AG20443 (cell line): ENCODE measurements at places on chromosomes 5 and 9.

DNA sequence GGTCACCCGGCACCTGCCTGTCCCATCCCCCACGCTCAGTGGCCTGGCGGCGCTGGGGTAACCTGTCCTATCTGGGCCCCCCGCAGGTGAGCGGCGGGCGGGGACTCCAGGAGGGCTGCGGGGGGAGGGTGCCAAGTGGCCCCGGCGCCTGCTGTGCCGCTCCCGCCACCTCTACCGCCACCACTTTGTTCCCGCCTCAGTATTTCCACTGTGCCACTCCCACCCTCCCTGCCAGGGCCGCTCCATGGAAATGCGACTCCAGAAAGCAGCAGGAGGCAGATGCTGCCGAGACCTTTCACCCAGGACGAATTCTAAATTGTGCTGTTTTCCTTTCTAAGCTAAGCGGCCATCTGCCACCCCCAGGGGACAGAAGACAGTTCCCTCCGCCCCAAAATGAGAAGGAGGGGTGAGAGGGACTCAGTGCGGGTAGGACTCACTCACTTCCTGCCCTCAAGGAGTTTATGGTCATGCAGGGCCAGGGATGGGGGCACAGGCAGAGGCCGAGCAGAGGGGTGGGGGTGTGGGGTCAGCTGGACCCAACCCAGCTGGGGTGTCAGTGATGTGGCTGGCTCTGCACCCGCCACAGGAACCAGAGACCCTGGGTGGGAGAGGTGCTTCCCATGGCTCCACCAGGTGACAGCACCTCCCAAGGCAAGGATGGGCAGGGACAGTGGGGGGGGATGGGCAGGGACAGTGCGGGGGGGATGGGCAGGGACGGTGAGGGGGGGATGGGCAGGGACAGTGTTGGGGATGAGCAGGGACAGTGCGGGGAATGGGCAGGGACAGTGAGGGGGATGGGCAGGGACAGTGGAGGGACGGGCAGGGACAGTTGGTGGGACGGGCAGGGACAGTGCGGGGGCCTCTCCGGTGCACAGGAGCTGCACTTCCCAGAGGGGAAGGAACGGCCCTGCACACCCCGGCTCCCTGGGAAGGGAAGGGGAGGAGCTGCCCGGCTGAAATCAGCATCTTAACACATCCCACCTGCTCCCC lies 17.8 kb downstream of the NOTCH1 start:
- DNase-seq = peak; percentile 77

GRCh38 chr9:126449725-126450667 lies 123.4 kb downstream of the MVB12B start:
- no peak for DNase-seq

DNA sequence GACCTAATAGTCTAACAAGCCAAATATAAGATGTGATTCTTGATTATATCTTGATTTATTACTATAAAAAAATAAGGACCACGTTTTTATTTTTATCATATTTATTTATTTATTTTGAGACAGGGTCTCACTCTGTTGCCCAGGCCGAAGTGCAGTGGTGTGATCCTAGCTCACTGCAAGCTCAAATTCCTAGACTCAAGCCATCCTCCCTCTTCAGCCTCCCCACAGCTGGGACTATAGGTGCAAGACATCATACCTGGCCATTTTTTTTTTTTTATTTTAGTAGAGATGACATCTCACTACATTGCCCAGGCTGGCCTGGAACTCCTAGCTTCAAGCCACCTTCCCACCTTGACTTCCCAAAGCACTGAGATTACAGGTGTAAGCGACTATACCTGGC lies 61.0 kb upstream of the LARP1 start:
- DNase-seq = no peak

DNA sequence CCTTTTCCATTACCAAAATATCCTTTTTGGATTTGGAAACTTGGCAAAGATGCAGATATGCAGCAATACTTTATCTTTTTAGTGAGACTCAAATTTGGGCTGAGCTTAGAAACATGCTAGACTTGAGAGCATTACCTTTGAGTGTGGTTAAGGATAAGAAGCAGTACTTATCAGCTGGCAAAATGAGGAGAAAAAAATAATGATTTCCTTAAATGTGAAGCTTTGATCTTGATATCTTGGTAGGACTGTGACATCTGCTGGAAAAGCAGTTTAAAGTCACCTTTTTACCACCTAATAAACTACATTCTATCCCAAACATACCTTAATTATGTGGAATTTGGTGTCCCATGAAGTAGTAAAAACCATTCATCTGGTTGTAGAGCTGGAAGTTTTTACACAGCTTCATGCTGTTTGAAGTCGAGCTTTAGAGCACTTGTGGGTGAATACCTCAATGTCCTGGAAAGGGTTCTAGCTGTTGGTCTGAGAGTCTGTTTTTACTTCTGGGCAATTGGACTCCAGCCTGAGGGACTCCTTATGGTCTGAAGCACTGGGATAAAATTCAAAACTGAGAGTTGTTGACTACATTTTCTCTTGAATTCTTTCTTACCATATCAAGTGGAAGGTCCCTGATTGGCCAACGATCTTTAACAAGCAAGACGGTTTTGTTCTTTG lies 53.4 kb downstream of the LRRC70 start:
- DNase-seq = no peak

DNA sequence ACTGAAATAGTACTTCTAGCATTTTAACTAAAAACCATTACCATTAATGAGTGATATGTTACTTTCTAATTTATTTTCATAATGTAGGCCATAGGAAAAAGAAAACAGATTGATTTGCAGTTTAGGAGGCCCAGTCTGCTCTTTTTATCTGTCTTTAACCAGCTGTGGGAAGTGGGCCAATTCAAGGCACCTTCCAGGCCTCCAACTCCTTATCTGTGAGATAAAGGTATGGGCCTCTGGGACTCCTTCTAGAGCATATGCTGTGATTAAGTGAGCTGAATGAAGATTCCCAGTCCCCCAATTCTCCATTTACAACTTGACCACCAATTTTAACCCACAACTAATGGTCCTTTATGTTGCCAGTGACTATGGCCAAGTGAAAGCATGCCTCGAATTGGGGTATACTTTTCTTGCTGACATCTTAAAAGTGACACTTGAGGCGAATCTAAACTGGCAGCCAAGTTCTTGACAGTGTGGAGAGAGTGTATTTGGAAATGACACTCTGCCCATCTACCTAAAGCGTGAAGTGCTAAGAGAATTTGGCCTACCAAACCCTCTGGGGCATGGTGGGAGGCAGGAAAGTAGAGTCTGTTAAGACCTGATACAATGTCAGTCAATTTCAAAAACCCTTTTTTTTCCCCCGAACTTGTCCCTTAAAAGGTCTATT lies 88.3 kb downstream of the PIK3R1 start:
- DNase-seq = no peak

GRCh38 chr9:127113191-127113972 lies 9.1 kb downstream of the ANGPTL2 start:
- no peak for DNase-seq

- DNase-seq = peak; percentile 29
Measured at GRCh38 chr9:34332076-34332964, 3.0 kb downstream of the NUDT2 start.

GRCh38 chr5:43429706-43430105 lies 17.5 kb upstream of the CCL28 start:
- no peak for DNase-seq

- no peak for DNase-seq
Measured at GRCh38 chr5:40682154-40683017, 2.7 kb downstream of the PTGER4 start.

DNA sequence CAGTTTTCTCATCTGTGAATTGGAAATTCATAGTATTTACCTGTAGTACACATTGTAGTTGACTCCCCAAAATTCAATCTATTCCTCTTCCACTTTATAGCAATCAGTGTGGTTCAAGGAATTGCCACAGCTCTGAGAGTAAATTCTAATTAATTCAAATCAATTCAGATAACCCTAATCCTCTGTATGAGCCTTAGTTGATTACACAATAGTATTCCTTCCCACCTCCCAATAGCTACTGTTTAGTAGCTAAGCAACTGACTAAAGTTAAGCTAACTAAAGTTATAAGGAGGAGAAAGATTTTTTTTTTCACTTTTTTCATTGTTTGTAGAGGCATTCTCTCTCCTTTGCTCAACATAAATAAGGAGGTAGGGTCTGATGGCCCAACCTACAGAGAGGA lies 77.5 kb downstream of the ARRDC3 start:
- DNase-seq = no peak

DNA sequence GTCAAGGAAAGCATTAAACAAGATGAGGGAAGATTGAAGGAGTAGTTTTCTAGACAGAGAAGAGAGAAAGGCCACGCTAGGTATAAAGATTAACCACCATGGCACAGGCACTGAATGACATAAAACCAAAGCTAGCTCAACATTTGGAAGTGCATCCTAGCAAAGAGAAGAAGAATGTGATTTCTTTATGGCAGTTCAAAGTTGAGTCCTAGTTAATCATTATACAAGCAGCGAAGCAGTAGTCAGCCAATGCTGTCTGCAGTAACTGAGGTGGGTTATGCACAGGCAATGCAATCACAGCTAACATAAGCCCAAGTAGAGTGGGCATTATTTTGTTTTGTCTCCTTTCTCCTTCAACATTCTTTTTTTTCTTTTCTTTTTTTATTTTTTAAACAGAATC lies 24.0 kb upstream of the ANKRD31 start:
- no peak for DNase-seq

DNA sequence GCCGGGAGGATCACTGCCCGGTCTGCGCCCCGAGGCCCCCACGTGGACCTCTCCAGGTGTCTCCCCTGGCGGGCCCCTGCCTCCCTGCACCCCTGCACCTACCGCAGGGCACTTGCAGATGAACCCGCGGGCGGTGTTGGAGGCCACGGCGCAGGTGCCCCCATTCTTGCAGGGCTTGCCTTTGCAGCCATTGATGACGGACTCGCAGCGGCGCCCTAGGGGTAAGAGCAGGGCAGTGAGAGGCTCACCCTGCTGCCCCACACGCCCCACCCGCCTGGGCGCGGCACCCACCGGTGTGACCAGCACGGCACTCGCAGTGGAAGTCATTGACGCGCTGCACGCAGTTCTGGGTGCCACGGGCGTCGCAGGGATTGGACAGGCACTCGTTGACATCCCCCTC lies 23.6 kb upstream of the SEC16A start:
- no peak for DNase-seq

DNA sequence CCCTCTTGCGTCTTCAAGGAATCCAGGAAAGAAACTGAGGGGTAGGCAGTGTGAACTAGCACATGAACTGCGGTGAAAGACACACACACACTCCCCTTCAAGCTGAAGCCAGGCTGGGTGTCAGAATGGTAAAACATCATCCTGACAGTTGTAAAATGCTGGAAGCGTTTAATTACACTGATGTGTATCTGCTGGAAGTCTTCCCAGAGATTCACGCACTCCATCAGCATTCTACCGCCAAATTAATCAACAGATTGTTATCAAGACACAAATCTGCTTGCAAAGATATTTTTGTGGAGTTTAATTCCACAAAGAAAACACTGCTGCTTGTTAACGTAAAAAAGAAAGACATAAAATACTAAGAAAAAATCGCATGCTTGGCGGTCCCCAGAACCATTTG lies 241.0 kb upstream of the NFIL3 start:
- no peak for DNase-seq

GRCh38 chr5:6626508-6626907 lies 6.3 kb downstream of the NSUN2 start:
- DNase-seq = no peak

DNA sequence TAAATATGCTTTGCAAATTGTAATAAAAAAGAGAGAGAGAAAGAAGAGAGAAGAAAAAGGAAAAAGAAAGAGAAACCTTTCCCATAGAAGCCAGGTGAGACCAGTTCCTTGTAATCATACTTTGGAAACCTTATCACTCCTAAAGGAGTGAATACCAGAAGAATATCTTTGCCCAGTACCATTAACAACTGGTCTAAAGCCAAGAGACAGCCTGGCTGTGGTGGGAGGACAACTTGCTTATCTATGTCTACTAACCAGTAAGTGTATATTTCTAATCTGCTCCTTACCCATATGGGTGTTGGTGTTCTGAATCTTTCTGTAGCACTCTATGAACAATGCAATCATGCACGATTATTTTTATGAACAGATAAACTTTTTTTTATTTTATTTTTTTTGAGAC lies 10.5 kb upstream of the TXN start:
- DNase-seq = no peak

- peak; percentile 48 for DNase-seq
Measured at GRCh38 chr9:96599298-96599697, 20.3 kb downstream of the CDC14B start.

GRCh38 chr9:110346325-110346724 lies 8.7 kb upstream of the TXNDC8 start:
- no peak for DNase-seq

DNA sequence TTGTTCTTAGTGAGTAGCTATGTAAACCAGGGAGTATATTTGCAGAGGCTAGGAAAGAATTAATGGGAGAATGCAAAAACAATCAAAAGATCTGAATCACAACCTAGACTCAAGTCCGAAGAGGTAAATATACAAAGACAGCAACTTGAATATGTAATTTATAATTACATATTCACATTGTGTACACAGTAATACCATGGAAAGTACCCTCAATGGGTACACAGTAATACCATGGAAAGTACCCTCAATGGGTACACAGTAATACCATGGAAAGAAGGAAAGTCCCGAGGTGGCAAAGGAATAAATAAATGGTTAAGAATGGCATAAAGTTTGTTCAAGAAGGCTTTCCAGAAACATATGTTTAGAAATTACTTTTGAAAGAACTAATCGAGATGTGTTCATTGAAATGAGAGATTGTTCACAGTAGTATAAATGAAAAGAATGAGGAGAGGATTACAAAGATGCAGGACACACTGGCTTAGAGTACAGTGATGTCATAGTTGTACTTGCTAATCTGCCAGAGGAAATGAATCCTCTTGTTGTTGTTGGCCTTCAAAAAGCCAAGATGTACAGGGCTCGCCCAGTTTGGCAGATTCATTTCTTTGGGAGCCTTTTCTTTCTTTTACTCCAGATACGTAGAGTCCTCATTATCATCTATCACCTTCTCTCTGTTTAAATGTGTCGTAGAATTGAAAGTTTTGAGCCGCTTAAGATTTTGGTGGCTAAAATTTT lies 116.0 kb downstream of the UNC13B start:
- DNase-seq = peak; percentile 82

- no peak for DNase-seq
Measured at GRCh38 chr5:112883192-112883591, 22.1 kb downstream of the SRP19 start.

- DNase-seq = no peak
Measured at GRCh38 chr9:75120686-75121085, 32.4 kb downstream of the OSTF1 start.

DNA sequence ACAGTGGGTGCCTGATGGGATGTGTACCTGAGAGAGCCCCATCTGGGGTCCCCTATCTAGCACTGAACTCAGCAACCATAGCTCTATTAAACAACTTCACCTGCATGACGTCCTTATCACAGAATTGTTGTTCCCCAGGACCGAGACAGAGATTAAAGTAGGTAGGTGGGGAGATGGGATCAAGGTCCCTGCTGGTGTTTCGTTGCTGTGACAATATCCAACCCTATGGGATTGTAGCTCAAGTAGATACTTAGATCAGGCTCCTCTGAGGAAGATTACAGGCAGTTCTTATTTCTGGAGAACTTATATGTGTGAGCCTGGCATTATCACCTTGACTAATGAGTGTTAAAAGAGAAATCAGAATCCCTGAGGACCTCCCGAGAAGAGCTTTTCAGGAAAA lies 84.9 kb downstream of the SLC28A3 start:
- no peak for DNase-seq
